Head of caudate nucleus (tissue), 42 donors: ENCODE measurements at places on chromosomes 16 and 17.

- DNase-seq: no peak
These were observed 349.6 kb downstream of the HAPSTR1 start for GRCh38 chr16:9441012-9441411.

DNA sequence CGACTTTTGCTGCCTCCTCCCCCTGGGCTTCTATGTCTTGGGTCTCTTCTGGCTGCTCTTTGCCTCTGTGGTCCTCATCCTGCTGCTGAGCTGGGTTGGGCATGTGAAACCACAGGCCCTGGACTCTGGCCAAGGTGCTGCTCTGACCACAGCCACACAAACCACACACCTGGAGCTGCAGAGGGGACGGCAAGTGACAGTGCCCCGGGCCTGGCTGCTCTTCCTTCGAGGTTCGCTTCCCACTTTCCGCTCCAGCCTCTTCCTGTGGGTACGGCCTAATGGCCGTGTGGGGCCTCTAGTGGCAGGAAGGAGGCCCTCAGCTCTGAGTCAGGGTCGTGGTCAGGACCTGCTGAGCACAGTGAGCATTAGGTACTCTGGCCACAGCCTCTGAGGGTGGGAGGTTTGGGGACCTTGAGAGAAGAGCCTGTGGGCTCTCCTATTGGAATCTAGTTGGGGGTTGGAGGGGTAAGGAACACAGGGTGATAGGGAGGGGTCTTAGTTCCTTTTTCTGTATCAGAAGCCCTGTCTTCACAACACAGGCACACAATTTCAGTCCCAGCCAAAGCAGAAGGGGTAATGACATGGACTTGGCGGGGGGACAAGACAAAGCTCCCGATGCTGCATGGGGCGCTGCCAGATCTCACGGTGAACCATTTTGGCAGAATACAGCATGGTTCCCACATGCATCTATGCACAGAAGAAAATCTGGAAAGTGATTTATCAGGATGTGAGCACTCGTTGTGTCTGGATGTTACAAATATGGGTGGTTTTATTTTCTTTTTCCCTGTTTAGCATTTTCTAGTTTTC lies 2.3 kb downstream of the GP1BA start:
- no peak for DNase-seq

DNA sequence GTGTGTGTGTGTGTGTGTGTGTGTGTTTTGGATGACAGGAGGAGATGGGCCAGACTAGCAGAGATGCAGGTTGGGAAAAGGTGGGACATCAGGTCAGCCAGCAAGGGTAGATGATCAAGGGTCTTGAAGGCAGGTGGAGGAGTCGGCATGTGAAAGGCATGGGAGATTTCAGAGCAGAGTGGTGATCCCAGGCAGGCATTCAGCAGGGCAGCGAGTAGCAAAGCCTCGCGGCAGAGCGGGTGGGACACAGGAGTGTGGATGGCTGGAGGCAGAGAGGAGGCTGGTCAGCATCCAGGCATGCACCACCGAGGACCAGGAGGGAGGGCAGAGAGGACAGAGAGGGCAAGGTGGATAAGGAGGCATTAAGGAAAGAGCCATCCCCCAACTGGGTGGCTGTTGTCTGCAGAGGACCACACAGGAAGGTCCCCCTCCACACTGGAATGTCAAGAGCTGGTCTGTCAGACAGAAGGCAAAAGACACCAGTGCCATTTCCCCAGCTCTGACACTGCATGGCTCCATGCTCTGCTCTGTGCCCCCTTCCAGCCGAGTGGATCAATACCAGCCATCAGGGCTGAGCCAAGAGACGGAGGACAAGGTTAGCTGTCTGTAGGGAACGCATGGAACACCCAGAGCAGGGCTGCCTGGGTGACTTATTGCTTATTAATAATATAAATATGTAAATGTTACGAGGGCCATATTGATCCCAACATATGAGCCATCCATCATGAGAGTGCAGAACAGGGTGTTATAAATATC lies 74.8 kb upstream of the RPL38 start:
- no peak for DNase-seq

DNA sequence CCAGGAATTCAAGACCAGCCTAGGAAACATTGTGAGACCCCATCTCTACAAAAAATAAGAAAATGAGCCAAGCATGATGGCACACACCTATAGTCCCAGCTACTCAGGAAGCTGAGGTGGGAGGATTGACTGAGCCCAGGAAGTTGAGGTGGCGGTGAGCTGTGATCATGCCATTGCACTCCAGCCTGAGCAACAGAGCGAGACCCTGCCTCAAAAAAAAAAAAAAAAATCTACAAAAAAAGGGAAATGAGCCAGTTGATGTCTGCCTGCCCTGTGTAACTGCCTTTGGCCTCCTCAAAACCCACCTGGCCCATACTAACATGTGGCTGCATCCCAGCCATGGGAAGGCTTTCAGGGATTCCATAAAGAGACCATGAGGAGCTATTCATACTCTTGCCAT lies 4.5 kb downstream of the RANBP10 start:
- no peak for DNase-seq

DNA sequence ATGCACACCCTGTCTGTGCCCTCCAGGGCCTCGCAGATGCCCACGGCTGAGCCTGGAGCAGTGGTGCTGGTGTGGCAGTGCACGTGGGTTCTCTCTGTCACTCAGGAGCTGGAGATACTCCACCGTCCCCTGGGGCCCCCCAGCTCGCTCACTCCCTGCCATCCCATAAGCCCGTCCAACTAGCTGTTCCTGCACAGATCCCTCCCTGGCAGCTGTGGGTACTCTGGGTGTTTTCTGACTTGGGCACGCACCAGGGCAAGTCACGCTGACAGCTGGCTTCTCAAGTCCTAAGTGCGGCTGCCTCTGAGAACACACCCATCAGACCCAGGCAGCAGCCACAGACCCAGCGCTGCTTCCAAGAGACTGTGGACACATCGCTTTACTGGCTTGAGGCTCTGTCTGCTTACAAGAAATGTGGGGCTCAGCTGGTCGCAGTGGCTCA lies 25.4 kb upstream of the ITGB4 start:
- peak; percentile 62 for DNase-seq

GRCh38 chr17:80881306-80881705 lies 110.3 kb upstream of the CHMP6 start:
- no peak for DNase-seq

DNA sequence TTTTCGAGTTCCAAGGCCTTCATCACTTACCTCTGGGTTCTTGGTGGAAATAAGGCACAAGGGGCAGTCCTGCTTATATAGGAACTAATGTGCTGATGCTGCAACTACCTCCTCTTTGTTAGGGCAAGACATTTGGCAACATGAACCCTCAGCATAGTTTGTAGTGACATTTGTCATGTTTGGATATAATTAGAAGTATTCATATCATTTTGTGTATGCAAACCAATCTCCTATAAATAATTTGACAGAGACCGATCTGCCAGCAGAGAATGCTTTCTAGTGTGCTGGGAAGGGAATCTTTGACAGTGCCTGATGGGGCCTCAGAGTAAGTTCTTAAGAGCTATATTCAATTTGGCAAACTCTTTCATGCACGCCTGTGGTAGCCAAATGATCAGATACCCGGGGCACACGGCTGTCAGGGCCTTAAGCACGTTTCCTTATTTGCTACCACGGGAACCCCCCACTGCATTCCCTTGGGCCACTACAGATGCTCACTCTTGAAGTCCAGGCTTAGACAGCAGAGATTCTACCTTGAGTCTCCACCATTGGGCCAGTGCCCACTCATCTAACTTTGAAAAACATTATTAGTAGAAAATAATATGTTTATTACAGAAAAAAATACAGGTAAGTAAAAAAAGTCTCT lies at the start of gene MYH8:
MYH8 (minus strand) TSS at position 51 of the 643 bp plus-strand sequence. CDS start 1,723 bp downstream, outside the sequence.
- no peak for DNase-seq

- no peak for DNase-seq
These were observed 123.9 kb downstream of the CPPED1 start for GRCh38 chr16:12679660-12680272.

DNA sequence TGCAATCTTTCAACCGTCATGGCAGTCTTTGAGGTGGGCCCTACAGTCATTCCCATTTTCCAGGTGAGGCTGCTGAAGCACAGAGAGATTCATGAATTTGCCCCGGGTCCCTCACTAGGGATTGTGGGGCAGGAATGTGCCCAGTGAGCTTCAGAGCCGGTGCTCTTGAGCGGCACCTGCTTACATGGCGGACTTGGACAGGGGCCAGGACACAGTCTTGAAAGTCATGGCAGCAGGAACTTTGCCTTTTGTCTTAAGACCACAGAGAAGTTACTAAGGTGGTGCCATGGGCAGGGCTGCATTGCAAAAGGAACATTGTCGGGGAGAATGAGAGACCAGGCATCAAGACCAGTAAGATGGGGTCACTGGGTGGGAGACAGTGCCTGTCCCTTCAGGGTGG lies 363.4 kb downstream of the FOXL1 start:
- no peak for DNase-seq

DNA sequence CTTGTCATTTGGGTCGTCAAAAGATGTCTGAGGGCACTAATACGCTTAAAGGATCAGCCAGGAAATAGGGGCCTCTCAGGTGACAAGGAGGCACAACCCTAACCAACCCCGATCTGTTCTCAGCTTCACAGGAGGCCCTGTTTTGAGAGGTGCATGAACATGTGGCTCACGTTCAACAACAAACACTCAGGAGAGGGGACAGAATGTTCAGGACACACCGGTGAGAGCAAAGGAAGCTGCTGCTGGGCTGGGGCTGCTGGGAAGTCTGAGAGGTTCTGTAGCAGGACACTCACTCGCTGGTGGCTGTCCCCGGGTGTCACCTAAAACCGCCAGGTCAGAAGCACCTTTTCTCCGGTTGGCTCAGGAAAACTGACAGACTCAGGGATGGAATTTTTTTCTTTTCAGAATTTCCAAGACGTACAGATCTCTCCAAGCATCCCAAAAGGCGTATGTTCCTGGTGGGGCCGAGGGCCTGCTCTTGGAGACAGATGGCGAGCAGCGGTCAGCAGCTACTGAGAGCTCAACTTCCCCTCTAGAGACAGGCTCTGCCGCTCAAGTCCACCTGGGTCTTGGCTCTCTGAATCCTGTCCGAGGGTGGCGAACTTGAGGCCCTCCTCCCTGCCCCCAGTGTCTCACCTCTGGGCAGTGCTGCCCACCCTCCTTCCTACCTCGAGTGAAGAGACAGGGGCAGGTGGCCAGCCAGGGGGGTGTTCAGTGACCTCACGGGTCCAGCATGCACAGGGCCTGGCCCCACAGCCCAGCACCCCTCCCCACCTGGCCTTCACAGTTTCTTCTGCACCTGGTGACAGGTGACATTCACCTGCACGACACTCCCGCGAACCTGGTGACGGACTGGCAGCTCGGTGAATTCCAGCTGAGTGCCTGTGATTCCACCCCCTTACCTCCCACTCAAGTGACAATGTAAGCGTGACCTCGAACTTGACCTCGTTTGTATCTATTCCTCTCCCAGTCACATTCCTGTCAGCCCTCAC lies 22.9 kb downstream of the CLUH start:
- no peak for DNase-seq

- no peak for DNase-seq
These were observed 365.4 kb downstream of the XYLT1 start for GRCh38 chr16:17105239-17105797.

DNA sequence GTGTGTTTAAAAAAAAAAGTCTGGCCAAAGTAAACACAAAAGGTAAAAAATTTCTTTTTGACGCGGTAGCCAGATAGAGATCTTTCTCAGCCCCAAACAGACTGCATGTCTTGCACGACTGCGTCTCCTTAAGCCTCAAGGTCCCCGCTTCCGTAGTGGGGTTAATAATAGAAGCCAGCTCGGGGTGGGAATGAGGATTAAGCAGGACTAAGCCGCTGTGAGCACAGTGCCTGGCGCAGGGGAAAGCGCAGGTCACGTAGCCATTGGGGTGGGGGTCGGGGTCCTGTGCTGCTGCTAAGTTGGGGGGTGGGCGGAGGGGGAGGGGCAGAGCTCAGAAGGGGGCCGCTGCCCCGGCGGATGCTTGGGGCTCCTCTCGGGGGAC lies 521 bp downstream of the GGA2 start:
- peak; percentile 36 for DNase-seq

DNA sequence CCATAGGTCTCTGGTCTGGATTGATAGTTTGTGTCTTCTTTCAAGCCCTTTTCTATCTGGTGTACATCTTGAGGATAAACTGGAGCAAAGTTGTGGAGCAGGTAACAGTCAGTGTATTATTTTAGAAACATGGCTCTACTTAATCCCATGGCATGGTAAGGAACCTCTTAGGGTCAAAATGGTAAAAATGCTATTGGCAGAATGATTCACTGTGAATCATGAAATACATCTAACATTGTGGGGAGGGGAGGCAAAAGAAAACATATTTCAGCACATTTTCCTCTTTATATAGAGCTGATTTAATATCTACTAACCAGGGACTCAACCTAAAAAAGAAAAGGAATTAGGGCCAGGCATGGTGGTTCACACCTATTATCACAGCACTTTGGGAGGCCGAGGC lies 17.9 kb upstream of the ALDH3A2 start:
- DNase-seq: no peak

DNA sequence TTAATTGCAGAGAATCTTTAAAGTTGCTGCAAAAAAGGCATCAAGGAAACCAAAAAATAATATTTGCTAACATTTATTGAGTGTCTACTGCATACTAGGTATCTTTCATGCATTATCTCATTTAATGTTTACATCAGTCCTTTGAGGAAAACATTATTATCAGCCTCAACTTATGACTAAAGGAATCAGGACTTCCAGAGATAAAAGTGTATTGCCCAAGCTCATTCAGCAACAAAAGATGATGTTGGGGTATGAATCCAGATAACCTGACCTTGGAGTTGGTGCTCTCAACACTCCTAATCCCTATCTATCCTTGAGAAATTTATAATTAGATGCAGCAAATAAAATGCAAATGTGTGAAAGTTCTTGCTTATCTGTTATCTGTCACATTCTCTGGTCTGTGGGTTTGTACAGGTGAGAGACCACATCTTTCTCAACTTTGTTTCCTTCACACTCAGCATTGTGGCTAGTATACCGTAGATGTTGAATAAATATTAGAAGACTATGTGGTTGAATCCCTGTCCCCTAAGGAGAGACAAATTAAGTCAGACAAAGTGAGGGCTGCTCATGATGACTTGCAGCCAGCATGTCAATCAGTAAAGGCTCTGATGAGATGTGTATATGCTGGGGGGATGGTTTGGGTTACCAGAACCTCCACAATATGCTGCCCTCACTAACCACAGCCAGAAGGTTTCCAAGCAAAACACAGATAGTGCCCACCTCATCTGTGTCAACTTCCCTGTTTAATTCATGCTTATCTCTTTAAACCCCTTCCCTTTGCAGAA lies 82.6 kb downstream of the NOG start:
- DNase-seq: no peak

DNA sequence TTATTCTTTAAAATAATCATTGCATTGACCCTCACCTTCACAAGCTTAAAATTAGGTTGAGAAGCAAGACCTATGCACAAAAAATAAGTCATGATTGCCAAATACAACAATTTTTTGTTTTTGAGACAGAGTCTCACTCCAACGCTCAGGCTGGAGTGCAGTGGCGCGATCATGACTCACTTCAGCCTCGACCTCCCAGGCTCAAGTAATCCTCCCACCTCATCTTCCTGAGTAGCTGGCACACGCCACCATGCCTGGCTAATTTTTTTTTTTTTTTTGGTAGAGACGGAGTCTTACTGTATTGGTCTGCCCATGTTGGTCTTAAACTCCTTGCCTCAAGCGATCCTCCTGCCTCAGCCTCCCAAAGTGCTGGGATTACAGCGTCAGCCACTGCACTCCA lies 24.2 kb downstream of the ZNF652 start:
- DNase-seq: no peak
